ENCODE measurements at places on chromosomes 7 and 10. TPM values are rescaled to one million over a fixed set of nuclear protein-coding genes. Genes with fewer than 3 reads are reported as not detected.

DNA sequence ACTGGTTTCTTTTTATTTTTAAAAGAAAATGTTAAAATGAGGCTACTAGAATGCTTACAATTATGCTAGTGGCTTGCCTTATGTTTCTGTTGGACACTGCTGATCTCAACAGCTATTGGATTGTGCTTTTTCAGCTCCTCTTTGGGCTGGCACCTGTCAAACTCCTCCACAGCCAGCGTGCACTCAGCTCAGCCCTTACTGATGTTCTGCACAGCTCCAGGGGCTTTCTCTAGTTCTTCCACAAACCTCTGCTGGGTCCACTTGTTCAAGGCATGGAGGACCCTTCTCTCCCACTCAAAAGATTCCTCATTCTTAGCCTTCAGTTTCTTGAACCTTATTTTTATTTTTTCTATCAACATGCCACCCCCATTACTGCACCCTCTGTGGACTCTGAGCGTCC lies 96.0 kb downstream of the VIPR2 start:
- no peak for DNase-seq

DNA sequence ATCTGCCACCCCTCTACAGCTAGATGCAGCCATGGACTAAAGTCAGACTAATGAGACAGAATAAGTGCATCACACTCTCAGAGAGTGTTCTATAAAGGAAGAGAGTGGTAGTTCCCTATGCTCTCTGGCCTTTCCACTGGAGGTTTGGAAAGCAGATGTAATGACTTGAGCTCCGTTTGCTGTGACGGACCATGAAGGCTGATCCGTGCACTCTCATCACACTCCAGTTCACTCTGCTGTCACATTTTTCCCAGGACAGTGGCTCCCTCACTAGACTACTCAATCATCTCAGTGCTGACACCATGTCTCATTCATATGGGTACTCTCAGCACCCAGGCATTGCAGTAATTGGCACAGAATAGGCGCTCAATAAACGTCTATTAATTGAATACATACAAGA lies 20.4 kb downstream of the TRDMT1 start:
- DNase-seq: no peak

The RARRES2 gene
- not detected for total RNA-seq

GRCh38 chr10:113305871-113306270 lies 247.0 kb upstream of the HABP2 start:
- DNase-seq: no peak

- peak; percentile 38 for DNase-seq
Observed at GRCh38 chr10:103692436-103692951, 162.9 kb downstream of the SH3PXD2A start.

The HOXA2 gene
- not detected for total RNA-seq

The DBF4 gene
- total RNA-seq: 75.6 TPM

DNA sequence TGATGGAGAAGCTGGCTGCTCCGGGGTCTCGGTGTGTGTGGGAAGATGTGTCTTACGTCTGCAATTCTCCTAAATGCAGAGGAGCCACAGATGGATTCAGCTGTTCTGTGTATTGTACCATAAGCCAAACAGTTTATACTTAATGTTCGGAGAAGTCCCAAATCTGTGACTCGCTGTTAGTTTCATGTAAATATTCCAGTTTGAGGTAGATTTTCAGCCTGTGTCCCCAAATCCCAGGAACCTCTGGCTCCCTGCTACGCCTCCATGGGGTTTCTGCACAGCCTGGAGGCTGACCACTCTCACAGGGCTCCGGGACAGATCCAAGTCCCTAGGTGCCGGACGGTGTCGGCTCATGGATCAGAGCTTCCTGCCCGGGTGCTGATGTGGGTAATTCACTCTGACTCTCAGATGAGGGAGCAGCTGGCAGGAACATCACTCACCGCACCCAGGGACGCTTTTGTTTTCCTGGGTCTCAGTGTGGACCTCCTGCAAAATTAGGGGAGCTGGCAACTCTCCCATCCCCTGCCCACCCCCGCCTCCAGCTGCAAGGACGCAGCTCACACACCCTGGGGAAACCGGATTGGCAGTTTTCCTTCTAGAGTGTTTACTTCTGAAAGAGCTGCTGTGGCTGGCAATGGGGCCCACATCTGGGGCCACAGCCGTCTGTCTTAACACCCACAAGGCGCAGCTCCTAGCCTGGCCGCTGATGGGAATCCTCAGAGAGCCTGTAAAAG lies 421.1 kb upstream of the FOXK1 start:
- no peak for DNase-seq

Data from CD8-positive, alpha-beta T cell (primary cell).